Stimulated activated CD4-positive, alpha-beta T cell treated with anti-CD3 and anti-CD28 coated beads, Interleukin-2, amount 100 ng/mL, for 48 hours (primary cell): ENCODE measurements at places on chromosomes 5 and 9.

DNA sequence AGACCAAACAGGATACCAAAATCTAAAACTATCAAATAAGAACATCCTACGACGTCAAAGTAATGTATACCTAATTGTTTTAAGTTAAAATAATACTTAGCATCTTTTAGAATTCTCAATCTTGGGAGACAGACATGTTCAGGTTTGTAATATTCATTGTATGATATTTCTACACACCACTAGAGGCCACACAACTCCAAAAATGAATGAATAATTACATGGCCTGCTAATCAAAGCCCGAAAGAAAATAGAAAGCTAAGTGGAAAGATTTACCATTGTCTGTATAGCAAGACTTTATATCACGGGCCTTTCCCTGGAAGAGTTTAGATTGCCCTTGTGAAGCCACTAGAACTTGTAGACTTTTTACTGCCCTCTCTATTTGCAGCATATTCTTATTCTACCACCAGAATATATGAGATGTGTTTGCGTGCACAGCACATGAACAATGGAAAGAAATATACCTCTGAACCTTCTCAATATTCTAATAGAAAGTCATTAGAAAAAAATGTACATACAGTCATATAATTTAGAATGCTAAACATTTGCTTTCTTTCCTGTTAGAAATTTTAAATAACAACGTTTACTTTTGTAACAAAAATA lies 380.1 kb upstream of the NUDT12 start:
- DNase-seq = no peak

DNA sequence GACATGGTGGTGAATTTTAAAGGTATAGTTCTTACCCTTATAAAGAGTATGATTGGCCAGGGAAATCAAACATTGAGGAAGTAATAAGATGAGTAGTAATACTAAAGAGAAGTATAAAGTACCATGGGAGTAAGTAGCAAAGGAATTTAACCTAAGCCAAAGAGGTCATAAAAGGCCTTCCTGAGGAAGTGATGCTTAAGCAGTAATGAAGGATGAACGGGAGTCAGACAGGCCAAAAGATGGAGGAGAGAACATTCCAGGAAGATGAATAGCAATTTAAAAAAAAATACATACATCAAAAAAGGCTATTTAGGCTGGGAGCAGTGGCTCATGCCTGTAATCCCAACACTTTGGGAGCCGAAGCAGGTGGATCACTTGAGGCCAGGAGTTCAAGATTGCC lies 29.0 kb downstream of the KLHL3 start:
- DNase-seq = no peak

DNA sequence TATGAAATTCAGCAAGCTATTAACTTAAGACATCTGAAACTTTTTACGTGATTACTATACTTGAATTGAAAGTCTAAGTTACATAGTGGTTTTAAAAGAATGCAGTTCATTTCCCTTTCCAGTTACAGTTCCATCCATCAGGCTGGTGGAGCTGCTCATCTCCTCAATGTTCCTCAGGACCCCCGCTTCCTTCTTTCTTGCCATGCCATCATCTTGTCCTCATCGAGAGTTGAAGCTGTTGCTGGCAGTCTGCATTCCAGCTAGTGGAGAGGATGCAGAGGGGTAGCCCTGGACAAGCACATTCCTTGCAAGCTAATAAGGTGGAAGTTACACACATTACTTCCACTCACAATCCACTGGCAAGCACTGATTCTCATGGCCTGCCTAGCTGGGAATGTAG lies 8.8 kb upstream of the RNF183 start:
- no peak for DNase-seq

GRCh38 chr5:142342128-142342981 lies 17.5 kb upstream of the SPRY4 start:
- DNase-seq = no peak

GRCh38 chr5:152237531-152237930 lies 167.5 kb downstream of the NMUR2 start:
- DNase-seq = no peak

DNA sequence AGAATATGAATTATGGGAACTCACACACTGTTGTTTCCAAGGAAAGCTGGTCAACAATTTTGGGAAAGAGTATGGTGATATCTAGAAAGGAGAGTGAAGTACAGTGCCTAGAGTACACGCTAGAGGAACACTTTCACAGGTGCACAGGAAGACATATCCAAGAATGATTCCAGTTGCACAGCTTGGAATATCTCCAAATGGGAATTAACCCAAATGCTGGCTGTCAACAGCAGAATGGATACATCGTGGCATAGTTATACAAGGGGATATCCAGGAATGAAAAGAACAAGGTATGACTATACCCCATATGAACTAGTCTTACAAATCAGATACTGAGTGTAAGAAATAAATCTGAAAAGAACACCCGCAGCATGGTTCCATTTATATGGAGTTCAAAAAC lies 231.3 kb downstream of the FSTL4 start:
- DNase-seq = no peak

DNA sequence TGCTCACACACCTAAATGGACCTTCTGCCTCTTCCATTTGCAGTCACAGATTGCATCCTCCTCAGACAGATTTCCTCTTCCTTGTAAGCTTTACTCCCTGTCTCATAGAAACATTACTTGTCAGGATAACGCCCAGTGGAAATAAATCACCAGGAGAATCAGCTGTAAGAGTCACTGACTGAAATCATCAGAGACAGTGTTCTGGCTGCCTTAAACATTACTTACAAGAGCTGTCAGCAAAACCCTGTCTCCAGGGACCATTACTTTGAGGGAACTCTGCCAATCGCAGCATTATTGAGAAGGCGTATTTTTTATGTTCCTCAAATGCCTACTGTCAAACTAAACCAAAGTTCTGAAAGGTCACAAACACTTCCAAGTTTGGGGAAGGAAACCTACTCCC lies 5.9 kb downstream of the DPYSL3 start:
- no peak for DNase-seq

DNA sequence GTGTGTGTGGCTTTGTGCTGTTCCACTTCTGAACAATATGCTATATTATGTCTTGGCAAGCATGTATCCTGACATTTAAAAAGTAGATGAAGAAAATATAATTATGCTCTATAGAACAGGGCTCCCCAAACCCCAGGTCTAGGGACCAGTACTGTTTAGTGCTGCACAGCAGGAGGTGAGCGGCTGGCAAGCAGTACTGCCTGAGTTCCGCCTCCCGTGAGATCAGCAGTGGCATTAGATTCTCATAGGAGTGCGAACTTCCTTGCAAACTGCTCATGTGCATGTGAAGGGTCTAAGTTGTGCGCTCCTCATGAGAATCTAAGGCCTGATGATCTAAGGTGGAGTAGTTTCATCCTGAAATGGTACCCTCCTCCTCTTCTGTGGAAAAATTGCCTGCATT lies 979.1 kb upstream of the CTNND2 start:
- no peak for DNase-seq

DNA sequence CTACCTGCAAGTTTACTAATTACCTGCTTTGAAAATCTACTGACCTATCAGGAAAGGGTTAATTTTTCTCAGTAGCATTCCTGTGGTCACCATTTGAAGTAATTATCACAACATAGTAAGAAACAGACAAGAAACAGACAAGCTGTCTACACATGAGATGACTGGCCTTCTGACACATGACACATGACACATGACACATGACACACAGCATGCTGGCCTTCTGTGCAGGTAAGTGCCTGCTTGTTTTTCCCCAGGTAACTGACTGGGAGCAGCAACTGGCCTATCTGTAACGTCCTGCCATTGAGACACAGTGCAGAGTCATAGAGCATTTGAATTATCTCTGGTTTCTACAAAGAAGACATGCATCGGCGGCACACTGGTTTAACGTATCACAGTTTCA lies 222.4 kb downstream of the CTNND2 start:
- DNase-seq = no peak

GRCh38 chr5:159971931-159972461 lies 36.9 kb upstream of the TTC1 start:
- DNase-seq = no peak

- DNase-seq = no peak
Observed at GRCh38 chr9:89138463-89139390, 39.9 kb downstream of the SHC3 start.

GRCh38 chr5:60918466-60918865 lies 26.4 kb downstream of the ERCC8 start:
- no peak for DNase-seq

- no peak for DNase-seq
Observed at GRCh38 chr5:97476852-97477534, 293.9 kb upstream of the RIOK2 start.

GRCh38 chr5:82151662-82152061 lies 126.5 kb downstream of the RPS23 start:
- DNase-seq = no peak

DNA sequence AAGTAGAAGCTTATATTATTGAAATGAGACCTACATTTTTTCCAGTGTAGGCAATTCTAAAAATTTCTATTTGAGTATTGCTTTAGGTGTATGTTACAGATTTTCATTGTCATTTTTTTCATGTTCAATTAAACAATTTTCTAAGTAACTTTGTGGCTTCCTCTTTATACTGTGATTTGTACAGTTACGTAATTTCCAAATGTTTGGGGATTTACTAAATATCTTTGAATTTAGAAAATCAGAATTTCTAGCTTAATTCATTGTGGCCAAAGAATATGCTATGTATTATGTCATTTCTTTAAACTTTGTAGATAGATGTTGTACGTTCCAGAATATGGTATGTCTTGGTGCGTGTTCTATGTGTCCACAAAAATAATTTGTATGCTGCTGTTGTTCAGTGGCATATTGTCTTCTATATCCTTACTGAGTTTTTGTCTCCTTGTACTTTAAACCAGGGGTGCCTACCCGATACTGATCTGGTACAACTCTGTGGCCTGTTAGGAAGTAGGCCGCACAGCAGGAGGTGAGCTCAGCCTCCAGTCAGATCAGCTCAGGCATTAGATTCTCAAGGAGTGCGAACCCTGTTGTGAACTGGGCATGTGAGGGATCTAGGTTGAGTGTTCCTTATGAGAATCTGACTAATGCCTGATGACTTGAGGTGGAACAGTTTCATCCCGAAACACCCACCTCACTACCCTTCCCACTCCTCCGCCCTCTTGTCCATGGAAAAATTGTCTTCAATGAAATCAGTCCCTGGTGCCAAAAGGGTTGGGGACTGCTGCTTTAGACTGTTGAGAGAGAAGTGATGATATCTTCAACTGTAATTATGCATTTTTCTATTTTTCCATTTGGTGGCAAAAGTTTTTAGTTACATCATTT lies 63.5 kb downstream of the UBE2R2 start:
- no peak for DNase-seq

DNA sequence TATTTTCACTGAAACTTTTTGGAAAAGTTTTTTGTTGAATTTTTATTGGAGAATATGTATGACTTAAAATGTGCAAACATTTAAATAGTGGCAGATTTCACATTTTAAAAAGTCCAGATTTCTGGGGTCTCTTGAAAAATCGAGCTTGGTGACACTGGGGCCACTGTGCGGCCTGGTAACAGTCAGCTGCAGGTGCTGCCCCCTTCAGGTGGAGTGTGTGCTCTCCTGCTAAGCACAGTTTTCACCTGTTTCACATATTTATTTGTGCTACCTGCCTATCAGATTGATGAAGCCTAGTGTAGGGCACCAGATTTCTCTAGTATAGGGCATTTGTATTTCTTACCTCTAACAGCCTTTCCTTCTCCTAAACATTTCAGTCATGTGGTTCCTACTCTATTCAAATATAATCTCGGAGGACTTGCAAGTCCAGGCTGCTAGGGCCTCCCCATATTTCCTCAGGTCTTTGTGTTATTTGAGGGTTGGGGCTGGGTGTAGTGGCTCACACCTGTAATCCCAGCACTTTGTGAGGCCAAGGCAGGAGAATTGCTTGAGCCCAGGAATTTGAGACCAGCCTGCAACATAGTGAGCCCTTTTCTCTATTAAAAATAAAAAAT lies 95.8 kb upstream of the KLF9 start:
- peak; percentile 54 for DNase-seq

GRCh38 chr9:81754245-81754644 lies 64.9 kb upstream of the TLE1 start:
- no peak for DNase-seq

DNA sequence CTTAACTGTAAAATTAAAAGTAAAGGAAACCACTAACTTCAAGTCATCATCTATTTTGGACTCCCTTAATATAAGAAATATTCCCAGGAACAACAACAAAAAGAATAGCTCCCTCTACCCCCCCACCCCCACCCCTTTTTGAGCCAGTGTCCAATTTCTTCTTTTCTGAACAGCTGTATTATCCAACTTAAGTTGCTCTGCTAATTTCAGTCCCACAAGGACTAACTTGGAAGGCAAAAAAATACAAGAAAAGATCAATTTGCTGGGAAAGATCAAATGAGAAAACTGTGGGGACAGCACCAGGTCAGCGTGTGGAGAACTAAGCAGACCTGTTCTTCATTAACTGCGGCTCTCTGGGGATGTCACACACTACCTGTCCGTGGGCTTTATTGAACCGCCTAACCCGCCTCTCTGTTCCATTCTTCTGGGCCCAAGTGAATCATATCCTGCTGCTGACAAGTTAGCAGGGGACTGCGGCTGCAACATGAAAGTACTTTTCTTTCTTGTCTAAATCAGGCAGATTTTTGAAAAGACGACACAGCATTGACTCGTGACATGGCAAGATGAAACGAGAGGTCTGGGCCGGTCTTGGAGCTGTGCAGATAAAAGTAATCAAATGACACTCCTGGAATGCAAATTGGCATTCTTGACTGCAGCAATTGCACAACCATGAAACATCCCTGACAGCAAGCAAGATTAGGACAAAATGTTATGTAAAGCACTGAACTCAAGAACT lies 2.7 kb downstream of the BNC2 start:
- DNase-seq = no peak

- DNase-seq = no peak
Observed at GRCh38 chr9:27227192-27227591, 69.8 kb downstream of the EQTN start.

DNA sequence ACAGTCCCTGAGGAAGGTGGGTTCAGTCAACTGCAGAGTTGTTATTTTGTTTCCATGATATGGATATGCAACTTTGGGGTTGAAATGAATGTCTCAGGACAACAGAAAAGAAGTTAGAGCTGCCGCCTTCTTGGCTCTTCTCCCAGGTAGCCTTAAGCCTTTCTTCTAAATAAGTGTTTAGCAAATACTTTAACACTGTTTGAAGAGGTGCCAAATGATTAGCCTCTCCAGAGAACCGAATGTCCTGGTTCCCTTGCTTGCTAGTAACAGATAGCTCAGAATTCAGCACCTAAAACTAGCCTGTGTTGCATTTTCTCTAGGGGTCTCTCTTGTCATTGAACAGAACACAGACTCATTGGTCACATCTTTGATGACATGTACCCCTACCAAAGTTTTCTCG lies 127.7 kb upstream of the PIK3R1 start:
- no peak for DNase-seq

GRCh38 chr5:176890455-176891330 lies 8.5 kb downstream of the HK3 start:
- DNase-seq = no peak

- DNase-seq = no peak
Observed at GRCh38 chr5:151214614-151215545, 9.0 kb downstream of the CCDC69 start.

- DNase-seq = no peak
Observed at GRCh38 chr5:116507051-116507537, 67.5 kb downstream of the SEMA6A start.
